ENCODE measurements at places on chromosomes 16 and 17.

- DNase-seq = peak; percentile 84
Measured at GRCh38 chr17:63406689-63407330, 39.3 kb downstream of the CYB561 start.

DNA sequence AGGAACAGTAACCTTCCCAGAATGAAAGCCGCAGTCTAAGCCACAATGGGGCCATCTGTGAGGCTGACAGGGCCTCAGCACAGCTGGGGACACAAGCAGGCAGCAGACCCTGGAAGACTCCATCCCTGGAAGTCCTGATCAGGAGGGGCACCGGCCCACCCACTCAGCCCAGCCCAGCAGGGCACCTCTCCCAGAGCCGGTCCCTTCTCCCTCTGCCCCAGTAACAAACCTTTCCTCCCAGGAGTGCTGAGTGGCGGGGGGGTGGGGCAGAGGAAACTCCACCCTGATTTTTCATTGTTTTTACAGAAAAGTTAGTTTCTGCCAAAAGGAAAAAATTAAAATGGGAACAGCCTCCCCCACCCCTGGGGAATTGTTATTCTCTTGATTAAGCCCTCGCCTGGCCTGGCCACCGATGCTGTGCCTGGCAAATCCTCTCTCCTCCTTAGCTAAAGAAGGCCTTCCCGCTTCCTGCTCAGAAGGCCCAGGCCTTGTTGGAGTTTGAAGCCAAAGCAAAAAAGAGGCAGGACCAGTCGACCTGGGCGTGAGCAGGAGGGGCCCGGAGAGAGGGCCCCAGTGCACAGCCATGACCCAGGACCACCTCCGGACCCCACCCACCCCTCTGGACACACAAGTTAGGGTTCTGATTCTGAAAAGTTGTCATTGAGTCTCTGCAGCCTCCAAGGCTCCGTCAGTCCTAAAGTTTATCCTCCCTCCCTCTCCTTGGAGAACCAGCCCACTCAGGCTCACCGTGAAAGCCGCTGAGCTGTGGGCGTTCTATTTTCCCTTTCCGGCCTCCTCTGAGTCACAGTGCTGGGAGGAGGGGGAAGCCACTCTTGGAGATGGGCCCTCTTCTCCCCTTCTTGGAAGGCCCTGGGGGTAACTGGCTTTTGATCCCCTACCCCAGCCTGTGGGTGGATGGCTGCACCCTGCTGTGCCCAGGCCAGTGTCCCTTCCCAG, 128.4 kb upstream of the TNRC6C start:
- DNase-seq = peak; percentile 62

DNA sequence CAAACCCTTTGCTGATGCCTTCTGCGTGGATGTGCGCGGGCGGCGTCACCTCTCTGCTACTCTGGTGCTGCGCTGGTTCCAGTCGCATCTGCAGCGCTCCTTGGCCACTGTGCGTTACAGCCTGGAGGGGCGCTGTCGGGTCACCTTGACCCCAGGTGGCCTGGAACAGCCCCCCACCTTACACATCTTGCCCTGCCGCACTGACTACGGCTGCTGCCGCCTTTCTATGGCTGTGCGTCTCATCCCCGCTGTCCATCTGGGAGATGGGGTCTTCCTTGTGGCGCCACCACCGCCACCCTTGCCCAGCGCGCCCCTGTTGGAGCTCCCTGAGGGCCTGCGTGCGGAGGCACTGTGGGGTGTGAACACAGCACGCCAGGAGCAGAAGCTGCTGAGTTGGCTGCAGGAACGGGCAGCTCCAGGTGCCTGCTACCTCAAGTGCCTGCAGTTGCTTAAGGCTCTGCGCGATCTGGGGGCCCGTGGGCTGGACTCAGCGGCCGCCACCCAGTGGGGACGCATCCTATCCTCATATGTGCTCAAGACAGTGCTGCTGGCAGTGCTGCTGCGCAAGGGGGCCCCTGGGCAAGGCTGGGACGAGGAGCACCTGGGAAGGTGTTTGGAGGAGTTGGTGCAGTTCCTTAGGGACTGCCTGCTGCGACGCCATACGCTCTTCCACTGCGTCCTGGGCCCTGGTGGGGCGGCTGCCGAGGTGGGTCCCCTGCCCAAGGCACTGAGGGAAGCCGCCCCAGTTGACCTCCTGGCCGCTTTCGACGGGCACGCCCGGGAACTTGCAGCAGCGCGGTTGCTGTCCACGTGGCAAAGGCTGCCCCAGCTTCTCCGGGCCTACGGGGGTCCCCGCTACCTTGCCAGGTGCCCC, 1.6 kb downstream of the ITPRIPL2 start:
- DNase-seq = no peak

DNA sequence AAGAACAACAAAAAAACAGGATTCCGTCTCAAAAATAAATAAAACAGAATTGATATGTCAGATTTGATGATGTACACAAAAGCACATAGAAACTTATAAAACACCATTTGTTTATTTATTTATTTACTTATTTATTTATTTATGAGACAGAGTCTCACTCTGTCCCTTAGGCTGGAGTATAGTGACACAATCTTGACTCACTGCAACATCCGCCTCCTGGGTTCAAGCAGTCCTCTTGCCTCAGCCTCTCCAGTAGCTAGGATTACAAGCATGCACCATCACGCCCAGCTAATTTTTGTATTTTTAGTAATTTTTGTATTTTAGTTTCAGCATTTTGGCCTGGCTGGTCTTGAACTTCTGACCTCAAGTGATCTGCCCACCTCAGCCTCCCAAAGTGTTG, 21.4 kb downstream of the BCAS3 start:
- no peak for DNase-seq

GRCh38 chr16:87012954-87013938, 303.9 kb downstream of the C16orf95 start:
- DNase-seq = no peak

- no peak for DNase-seq
Measured at GRCh38 chr16:66133643-66134338, 232.7 kb upstream of the CDH5 start.

- no peak for DNase-seq
Measured at GRCh38 chr17:37742116-37742761, 2.6 kb downstream of the HNF1B start.

GRCh38 chr16:72950669-72951068, 97.3 kb downstream of the ZFHX3 start:
- DNase-seq = no peak

Measured in head of caudate nucleus (tissue), 42 donors.